ENCODE measurements at places on chromosomes 5 and 9.

DNA sequence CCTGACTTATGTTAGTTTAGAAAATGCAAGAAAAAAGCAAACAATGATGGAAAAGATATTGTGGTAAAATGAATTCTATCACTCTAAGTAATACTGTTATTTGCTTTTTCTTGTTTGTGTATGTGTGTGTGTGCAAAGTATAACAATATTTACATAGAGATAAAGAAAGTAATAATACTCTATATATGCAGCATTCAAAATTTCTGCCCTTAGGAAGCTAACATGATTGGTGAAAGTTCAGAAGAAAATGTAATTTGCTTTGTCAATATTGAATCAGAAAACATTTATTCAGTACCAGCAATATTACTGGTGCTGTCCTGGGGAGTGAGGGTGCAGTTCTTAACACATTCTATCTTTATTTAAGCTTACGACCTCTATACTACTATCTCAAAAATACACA, 12.9 kb upstream of the PRDM9 start:
- DNase-seq, result no peak

DNA sequence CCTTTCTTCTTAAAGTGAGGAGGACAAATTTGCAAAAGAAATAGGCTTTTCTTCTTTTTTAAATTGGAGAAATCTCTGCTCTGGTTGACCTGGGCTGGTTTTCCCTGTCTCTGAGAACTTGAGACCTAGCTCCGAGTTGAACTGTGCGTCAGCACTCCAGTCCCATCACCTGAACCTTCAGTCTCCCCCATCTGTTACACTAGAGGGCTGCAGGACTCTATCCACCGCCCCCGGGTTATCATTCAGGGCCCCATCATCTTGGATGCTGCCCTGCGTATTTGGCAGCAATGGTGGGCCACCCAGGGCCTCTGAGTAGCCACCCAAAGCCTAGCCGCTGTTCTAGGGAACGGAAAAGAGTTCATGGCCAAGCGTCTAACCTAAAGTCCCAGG, 2.5 kb downstream of the FOXE1 start:
- no peak for DNase-seq

- no peak for DNase-seq
Measured at GRCh38 chr5:95711501-95712346, 19.4 kb upstream of the RHOBTB3 start.

DNA sequence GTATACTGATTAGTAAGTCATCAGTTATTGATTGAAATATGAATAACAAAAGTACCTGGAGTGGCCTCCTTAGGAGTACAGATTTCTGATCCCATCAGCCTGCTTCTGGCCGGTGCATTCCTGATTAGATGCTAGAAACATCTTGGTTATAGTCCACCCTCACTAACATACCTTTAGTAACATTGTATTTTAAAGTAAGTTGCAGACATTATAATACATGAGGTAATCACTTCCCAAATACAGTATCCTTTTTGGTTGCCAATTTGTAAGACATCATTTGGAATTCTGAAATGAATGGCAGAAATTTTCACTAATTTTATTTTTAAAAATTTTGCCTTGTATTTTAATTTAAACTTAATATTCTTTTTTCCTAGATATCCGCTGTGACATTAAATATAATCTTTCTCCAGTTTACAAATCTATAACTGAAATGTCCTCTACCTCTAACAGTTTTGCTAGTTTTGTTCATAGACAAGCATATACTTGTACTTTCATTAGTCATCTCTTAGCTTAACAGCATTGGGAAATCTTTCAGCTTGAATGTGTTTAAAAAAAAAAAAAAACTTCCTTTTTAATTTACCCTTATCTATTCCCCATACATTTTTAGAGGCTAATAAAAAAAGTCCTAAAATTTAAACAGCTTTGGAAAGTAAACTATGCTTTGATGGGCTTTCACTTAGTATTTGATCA, 178.9 kb downstream of the XRCC4 start:
- DNase-seq, result no peak

GRCh38 chr9:107976767-107977166, 487.2 kb upstream of the KLF4 start:
- DNase-seq, result no peak

Data from activated CD8-positive, alpha-beta memory T cell treated with anti-CD3 and anti-CD28 coated beads for 1 hour (primary cell).